Astrocyte of the cerebellum (primary cell): ENCODE measurements at places on chromosomes 6 and 20.
A peak's percentile ranks its signal among the peaks of the same experiment; 100 is the strongest.

- no peak for DNase-seq
Measured at GRCh38 chr6:112010328-112010727, 43.6 kb upstream of the CCN6 start.

- DNase-seq: no peak
Measured at GRCh38 chr6:106557837-106558236, 71.5 kb downstream of the RTN4IP1 start.

GRCh38 chr6:36135053-36135731 is 4.9 kb downstream of the MAPK13 start:
- DNase-seq: no peak

DNA sequence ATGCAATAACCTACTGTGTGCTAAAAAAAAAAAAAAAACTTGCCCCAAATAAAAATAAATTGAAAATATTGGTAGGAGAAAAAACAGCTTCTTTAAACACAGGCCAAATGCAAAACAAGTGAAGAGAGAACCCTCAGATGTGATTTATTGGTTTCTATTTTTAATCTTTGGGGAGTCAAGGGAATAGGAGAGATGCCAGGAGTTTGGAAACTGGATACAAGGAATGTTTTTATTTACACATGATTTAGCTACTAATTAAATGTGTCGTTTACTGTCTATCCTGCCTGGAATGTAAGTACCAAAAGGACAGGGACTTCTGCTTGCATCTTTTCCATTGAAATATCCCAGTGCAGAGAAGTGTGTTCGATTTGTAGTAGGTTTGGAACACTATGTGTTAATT is 810.7 kb downstream of the MAFB start:
- no peak for DNase-seq

DNA sequence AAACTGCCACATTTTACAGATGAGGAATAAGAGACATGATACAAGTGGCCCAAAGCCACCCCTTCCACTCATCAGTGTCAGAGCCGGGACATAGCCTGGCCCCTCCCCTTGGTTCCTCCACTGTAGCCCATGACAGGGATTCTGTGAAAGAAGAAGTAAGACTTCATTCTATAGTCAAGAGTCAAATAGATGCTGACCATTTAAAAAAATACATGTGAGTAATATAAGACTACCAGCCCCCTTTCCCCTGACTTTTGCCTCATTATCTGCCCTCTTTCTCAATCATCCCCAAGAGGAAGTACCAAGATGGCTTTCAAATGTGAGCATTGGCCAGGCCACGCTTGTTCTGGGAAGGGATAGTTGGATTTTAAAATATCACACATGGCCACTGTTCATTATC is 57.8 kb upstream of the TAB2 start:
- DNase-seq: no peak

DNA sequence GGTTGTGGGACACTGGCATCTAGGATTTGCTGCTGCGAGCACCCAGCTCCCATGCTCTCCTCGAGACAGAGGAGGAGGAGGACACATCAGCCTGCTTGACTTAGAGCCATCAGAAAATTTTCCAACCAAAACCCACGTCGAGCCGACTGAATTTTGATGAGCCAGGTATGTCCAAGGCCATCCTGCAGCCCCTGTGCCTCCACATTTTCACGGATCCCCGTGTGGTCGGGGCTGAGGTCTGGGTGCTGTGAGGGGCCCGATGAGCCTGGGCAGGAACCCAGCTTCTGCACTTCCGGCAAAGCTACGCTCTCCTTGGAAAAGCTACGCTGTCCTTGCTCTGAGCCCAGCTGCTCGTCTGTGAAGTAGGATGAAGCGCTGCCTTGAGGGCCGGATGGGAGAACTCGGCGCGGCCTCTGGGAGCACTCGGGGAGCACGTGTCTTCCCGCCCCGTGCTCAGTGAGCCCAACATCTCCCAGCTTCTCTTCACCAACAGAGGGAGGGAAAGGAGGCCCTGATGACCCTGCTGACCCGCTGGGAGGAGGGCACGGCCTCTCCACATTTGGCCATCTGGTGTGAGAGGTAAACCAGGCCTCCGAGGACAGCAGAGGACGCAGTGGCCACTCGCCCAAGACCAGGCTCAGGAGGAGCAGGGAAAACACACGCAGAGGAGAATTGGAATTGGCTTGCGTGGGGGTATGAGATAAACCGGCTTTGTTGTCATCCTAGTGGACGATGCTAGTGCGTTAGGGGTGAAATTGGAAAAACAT is 33.9 kb downstream of the PSMG4 start:
- no peak for DNase-seq

DNA sequence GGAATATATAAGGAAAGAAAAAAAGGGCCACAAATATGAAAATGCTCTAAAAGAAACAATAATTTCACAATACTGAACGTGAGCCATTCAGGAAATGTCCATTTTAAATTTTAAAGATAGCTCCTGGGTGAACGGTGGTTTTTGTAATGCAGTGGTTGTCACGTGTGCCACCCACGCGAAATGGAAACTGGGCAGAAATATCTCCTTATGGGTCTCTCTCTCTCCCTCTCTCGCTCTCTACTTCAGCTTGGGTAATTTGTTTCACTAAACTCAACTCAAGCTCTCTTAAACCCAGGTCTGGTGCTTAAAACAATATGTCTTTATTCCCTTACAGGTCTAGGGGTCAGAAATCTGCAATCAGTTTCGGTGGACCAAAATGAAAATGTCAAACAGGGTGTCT is 150.8 kb downstream of the OR2B2 start:
- no peak for DNase-seq

DNA sequence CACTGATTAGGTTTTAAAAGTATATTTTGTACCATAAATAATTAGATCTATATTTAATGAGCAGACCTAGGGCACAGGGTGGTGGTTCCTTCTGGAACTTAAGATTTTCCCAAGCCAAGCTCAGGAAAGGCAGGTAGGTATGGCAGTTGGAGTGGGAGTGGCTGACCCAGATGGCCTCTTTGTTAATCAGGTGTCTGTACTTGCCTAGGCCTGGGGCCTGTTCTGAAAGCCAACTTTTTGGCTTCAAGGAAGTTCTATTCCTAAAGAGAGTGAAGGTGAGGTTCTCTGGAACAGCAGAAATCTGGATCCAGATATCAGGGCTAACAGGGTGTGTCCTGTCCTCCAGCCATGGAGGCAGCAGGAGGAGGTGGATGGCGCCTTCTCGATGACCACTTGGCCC is 44.9 kb downstream of the VEGFA start:
- no peak for DNase-seq

DNA sequence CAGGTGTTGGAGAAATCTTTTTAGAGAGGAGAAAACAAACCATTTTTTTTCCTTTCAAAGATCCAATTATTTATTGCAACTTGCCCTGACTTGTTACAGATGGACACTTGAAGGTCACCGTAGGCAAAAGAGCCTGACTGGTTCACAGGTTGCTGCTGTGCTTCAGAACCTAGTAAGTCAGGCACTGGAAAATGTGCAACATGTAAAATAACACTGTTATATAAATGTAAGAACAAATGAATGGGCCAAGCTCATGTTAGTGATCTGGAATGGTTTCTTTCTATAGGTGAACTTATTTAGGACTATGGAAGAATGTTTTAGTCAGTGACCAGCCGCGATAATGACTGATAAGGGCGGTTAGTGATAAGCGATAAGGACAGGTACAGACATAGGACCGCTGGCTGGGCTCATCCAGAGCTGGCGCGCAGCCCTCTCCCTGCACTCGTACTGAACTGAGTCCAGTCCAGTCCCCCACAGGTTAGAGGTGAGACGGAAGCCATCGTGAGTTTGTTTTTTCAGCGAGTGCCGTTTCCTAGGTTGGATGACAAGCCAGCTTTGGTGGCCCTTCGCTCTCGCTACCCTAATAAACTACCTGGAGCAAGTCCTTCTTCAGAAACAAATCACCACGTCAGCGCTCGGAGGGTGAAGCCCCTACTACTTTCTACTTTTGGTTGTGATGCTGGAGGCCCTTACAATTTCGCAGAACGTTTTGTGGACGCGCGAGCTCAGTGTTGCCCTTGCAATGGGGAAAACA is 94.4 kb upstream of the PRDM1 start:
- DNase-seq: no peak

- no peak for DNase-seq
Measured at GRCh38 chr20:3728876-3729275, 3.6 kb upstream of the HSPA12B start.

DNA sequence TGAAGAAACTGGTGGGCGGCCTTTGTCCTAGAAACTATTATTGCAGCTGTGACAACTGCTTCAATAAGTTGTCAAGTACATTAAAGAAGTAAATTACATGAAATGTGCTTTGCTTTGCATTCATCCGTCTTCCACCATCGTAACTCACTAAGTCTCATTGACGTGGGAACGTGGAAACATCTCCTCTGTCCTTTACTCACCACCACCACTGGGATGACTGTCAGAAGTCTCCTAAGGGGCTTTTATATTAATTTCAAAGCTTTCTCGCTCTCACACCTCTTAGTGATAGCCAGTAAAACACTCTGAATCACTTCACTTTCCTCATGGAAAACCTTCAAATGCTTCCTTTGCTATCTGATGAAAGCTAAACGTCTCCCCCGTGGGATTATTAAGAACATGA is 111.9 kb upstream of the SLC2A12 start:
- DNase-seq: no peak

GRCh38 chr20:62953839-62954703 is 1.6 kb downstream of the SLC17A9 start:
- DNase-seq: no peak

GRCh38 chr20:51969191-51969590 is 166.9 kb upstream of the SALL4 start:
- DNase-seq: no peak

GRCh38 chr6:121881974-121882667 is 446.7 kb downstream of the GJA1 start:
- DNase-seq: peak; percentile 57

GRCh38 chr6:135438907-135439535 is 58.5 kb downstream of the AHI1 start:
- no peak for DNase-seq

GRCh38 chr6:24833711-24834386 is 35.1 kb upstream of the ARMH2 start:
- DNase-seq: no peak

DNA sequence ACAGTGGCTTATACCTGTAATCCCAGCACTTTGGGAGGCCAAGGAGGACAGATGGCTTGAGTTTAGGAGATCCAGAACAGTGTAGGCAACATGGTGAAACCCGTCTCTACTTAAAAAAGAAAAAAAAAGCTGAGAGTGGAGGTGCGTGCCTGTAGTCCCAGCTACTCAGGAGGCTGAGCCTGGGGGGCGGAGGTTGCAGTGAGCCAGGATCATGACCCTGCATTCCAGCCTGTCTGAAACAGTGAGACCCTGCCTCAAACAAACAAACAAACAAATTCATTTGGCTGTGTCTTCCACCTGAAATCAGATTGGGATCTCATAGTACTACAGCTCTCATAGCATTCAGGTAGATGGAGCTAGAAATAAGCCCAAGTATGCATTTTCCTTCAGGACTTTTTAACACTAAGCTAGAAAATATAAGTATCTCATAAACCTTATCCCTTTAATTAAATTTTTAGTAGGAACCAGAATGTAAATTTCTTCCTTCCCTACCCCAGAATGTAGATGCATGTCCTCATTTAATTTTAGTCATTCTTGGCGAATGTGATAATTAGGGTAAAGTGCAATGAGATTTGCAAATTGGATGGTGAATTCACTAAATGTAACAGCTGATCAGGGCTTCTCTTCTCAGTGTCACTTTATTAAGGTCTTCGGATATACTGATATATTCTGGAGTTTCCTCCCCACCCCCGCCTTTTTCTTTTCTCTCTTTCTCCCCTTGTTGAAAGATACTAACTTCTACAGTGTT is 190.4 kb downstream of the CDKAL1 start:
- no peak for DNase-seq

- no peak for DNase-seq
Measured at GRCh38 chr6:163637524-163637923, 223.0 kb downstream of the QKI start.

DNA sequence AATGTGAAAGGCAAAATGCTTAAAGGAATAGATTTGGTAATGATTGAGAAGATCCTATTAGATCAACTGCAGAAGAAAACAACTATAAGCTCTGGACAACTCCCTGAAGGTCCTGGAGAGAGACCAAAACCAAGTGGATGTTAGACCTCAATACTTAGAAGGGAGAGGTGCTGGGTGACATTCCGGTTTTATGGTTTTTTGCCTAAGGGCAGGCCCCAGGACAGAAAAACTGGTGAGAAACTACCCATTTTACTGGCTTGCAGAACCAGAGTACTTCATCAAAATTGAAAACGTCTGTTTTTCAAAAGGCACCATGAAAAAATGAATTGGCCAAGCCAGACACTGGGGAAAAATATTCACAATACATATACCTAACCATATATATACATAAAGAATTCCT is 26.3 kb downstream of the SAMHD1 start:
- no peak for DNase-seq

DNA sequence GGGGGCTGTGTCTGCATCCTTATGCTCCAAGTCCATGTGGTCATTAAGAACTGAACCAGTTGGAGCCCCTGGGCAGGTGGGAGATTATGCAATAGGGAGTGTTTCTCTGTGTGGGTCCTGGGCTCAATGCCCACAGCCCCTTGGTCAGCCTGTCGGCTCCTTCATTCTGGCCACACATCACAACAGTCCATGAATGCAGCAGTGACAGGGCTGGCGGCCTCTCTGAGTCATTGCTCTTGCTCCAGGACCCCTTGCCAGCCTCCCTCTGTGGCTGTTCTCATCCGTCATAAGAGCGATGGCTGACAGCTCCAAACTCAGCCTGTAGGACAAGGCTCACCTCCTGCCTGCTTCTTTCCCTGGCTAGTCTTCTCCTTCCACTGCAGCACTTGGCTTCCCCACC is 609.5 kb upstream of the CDH4 start:
- DNase-seq: no peak

- DNase-seq: no peak
Measured at GRCh38 chr20:62804021-62804626, 511 bp upstream of the OGFR start.

DNA sequence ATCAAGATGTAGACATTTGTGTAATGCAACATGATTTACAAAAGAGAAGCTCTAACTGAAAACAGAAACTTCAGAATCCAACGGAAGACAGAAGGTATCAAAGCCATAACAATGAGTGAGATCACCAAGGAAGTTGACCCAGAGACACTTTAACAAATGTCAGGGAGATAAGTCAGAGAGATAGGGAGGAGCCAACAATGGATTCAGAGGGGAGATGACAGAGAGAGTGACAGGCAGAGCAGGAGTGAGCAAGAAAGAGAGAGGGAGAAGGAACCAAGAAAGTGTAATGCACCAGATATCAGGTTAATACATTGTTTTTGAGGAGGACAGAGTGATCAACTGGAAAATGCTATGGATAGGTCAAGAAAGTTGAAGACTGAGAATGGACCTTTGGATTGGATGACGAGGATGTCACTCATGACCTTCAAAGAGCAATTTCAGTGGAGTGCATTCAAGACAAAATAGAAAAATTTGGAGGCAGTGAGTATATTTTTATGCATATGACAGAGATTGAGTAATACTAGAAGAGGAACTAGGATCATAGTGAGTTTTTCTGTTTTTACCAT is 86.6 kb downstream of the TRDN start:
- no peak for DNase-seq

GRCh38 chr6:25535632-25536225 is 116.3 kb upstream of the SCGN start:
- DNase-seq: no peak
